Left ventricle myocardium superior (tissue), 1 donor: ENCODE measurements at places on chromosomes 11 and 22.

DNA sequence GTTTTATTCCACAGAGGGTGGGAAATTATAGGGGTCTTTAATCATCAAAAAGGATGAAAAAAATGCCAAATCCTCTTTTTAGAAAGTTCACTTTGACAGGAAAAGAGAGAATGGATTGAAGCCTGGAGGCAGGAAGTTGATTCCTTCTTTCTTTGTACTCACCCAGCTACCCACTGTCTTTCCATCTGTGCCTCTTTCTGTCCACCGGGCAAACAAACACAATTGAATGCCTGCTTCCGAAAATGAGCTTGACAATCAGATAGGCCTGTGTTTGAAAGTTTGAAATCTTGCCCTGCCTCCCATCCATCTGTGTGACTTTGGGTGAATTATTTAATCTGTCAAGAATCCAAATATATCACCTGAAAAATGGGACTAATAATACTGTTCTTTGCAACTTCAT lies 81.1 kb downstream of the SCN3B start:
- DNase-seq, result no peak

- peak; percentile 83 for DNase-seq
Observed at GRCh38 chr11:66068154-66068821, 1.8 kb upstream of the PACS1 start.

DNA sequence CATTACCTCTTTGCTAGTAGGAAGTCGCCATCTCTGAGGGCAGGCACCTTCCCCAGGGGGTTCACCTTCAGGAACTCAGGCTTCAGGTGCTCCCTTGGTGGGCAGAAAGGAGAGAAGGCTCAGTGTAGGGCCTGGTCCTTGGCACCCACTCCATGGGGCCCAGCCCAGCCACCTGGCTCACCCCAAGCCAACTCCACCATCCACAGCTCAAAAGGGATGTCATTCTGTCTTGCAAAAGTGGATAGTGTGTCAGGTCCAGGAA lies 2.7 kb upstream of the GSTT4 start:
- DNase-seq, result no peak

DNA sequence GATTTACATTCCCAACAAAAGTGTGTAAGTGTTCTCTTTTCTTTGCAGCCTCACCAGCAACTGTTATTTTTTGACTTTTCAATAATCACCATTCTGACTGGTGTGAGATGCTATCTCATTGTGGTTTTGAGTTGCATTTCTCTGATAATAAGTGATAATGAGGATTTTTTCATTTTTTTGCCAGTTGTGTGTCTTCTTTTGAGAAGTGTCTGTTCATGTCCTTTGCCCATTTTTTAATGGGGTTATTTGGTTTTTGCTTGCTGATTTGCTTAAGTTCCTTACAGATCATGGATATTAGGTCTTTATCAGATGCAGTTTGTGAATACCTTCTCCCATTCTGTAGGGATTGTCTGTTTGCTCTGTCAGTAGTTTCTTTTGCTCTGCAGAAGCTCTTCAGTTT lies 107.7 kb downstream of the EHF start:
- DNase-seq, result no peak

DNA sequence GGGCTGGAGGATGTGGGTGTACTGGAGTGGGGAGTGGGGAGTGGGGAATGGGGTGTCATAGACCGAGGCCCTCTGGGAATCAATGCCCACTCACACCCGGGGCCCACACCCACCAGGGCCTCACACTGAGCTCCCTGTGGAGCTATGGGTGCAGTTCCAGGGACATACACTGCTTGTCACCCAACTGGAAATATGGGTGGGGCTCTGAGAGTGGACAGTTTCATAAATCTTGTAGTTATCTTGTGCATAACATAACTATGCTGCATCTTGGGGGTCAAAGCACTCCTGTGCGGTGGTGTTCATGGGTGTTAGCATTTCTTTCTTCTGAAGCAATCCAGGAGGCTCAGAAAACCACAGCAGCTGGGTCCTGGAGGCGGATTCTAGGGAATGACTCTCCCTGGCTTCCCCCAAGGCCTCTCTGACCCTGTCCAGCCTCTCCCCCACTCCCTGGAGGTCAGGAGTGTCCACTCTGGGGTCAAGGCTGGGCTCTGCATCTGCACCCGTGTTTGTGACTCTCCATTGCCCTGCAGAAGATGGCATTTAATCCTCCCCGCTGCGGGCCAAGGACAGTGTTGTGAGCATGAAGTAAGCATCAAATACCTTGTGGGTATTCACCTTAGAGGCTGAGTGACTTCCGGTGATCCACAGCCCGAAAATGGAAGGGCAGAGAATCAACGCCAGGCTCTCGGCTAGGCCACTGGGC lies 172.5 kb downstream of the CTTN start:
- no peak for DNase-seq

DNA sequence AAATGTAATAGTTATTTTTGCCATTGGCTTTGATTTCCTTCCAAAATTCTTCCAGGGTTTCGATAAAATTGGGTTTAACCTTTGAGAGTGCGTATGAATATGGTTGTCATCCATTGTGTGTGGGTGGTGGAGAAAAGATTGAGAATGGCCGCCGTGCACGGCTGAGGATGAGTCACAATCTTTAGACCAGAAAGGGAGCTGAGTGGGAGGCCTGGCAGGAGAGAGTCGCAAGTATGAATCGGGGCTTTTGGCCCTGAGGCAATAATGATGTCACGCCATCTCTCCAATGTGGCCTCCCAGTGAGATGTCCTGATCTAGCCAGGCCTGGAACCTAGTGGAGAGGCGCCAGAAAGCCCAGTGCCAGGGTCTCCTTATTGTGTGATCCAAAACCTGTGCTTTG lies 33.1 kb upstream of the SMPD1 start:
- DNase-seq, result peak; percentile 60

DNA sequence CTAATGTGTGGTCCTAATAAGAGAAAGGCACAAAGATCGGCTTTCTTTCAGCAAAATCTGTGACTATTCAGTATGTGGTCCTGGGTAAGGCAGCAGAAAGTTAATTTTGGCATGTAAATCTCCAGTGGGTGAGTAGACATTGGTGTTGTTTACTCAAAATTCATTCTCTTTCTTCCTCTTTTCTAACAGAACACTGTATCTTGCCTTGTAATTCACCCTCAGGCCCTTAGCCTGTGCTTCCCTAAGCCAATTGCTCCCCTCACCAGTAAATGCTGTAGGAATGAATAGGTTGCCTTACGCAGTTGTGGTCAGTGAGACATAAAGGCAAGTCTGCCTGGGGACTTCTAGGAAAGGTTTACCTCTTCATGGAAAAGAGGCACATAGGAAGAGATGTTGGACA lies 49.9 kb upstream of the PDE3B start:
- no peak for DNase-seq

DNA sequence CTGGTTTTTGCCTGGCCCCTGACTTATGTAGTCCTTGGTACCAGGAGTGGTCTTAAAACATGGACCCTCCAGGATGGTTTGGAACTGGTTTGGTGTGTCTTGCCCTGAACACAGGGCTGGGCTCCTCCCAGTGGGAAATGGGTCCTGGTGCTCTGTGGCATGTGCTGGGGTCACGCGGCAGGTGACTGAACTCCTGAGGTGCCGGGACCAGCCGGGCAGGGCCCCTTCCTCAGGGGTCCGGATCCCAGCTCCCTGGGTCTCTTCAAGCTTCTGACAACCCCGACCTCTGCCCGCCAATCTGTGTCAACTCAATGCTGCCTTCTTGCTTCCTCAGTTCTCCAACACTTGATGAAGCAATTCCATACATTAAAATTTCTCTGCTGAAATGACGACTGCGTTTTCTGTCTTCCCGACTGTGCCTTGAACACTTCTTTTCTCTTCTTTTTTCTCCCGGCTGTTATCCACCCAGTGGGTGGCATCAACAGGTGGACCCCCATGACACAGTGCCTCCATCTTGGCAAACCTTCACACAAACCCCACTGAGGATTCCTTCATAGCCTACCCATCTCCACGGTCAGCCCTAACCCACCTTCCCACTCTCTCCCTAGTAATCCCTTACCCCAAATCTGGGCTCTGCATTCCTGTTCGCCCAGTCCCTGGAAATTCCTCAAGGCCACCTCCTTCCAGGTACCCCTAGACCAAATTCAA lies 4.4 kb downstream of the IFT27 start:
- no peak for DNase-seq

DNA sequence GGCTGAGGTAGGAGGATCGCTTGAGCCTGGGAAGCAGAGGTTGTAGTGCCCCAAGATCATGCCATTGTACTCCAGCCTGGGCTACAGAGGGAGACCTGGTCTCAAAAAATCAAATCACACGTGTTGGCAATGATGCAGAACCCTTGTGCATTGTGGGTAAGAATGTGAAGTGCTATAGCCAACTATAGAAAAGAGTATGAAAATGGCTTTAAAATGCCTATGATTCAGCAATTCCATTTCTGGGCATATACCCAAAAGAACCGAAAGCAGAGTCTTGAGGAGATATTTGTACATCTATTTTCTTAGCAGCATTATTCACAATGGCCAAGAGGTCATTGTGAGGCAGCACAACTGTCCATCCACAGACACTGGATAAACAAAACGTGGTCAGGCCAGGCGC lies 2.6 kb upstream of the FADS3 start:
- no peak for DNase-seq

GRCh38 chr11:70552167-70553150 lies 154.1 kb downstream of the CTTN start:
- DNase-seq, result no peak

DNA sequence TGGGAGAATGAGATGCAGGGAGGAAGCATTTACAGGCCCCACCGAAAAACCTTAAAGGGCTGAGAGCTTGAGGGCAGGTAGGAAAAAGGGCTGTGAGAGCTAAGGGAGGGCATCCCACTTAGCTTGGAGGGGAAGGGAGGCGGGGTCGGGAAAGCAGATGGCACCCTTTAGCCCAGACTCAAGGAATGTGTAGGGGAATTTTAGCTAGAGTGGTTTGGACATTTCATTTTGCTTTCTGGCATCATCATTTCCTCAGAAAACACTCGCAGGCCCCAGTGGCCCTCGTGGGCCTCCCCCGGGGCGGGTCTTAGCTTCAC lies 846 bp upstream of the STIM1 start:
- DNase-seq, result no peak

DNA sequence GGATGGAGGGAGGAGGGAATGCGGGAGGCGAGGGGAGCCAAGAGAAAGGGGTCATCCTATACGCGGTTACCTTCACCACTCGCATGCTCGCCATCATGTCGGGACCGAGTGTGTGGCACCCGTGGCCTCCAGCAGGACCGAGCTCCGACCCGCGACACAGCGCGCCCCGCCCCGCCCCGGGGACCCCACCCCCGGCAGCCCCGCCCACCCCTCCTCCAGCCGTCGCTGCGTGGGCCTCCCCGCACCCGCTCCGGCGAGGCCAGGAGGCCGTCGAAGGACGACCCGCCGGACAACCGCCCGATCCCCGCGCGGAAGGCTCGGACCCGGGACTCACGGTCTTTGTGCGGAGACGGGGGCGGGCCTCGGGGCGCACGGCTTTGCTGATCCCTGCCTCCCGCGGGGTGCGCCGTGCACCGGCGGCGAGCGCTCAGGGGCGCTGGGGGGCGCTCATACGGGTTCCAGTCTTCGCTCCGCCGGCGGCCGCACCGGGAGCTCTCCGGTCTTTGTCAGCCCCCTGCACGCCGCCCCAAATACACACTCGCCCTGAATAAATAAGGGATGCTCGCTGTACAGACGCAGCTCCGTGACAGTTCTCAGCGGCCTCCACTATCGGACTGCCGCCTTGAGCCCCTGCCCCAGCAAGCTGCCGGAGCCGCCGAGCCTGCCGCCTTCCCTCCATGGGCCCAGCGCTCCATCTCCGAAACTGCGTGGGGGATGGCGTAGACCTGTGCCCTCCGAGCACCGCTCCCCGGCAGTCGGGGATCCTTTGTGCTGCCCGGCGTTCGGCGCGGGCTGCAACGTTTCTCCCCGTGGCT lies at the start of gene UBE2L6:
UBE2L6 (minus strand) TSS at position 158 of the 815 bp plus-strand sequence; CDS start at position 97, 61 bp downstream.
- DNase-seq, result peak; percentile 92
